ENCODE measurements at places on chromosomes 3 and 15.

DNA sequence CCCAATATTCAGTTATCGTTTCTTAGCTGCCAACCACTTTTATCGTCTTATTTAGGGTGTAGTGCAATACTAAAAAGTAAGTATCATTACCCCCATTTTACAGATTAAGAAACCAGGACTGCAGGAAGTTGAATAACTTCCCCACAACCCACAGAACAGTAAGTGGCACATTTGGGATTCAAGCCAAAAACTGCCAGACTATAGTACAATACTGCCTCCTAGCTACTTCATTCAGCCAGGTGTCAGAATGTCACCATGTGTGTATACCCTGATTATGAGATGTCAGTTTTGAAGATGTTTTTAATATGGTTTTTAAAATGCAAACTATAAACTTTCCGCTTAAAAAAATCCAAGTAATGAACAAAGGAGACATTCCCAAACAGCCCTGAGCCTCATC, 74.2 kb upstream of the PROK2 start:
- DNase-seq = no peak

- DNase-seq = peak; percentile 100
These were observed 17.3 kb upstream of the HRH1 start for GRCh38 chr3:11136830-11137626.

- no peak for DNase-seq
These were observed 361.9 kb upstream of the CFAP20DC start for GRCh38 chr3:59411694-59412093.

- DNase-seq = no peak
These were observed 210.0 kb upstream of the PPP2R3A start for GRCh38 chr3:135755330-135756105.

DNA sequence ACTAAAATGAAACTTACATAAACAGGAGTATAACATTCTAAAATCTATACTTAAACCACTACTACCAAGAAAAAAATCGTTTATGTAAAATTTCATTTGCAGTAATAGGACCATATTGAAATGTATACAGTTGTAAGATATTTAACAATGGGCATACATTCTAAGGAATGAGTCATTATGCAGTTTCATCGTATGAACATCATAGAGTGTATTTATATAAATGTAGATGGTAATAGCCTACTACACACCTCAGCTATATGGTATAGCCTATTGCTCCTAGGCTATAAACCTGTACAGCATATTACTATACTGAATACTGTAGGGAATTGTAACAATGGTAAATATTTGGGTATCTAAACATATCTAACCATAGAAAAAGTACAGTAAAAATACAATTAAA, 79.5 kb downstream of the DPH6 start:
- no peak for DNase-seq

GRCh38 chr3:64300790-64301423, 75.6 kb upstream of the PRICKLE2 start:
- peak; percentile 87 for DNase-seq

DNA sequence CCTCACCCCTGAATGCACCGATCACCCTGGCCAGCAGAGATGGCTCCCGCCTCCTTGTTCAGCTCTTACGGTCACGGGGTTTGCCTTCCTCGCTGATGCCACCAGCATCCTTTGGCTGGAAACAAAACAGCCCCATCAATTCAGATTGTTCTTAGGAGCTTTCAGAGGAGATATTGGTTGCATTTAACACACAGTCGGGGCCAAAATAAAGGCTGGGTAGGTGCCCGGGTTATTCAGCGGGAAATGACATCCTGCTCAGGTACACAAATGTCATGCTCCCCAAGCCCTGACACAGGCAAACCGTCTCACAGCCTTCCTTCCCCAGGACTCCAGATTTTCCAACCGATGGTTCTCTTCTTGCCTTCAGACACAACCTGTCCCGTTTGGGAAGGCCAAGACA, 62.4 kb upstream of the MEF2A start:
- no peak for DNase-seq

GRCh38 chr15:62512904-62513303, 347.8 kb upstream of the C2CD4B start:
- DNase-seq = no peak

- no peak for DNase-seq
These were observed 65.6 kb downstream of the SLCO3A1 start for GRCh38 chr15:91919014-91919534.

GRCh38 chr15:25403771-25404170, 35.1 kb downstream of the UBE3A start:
- no peak for DNase-seq

DNA sequence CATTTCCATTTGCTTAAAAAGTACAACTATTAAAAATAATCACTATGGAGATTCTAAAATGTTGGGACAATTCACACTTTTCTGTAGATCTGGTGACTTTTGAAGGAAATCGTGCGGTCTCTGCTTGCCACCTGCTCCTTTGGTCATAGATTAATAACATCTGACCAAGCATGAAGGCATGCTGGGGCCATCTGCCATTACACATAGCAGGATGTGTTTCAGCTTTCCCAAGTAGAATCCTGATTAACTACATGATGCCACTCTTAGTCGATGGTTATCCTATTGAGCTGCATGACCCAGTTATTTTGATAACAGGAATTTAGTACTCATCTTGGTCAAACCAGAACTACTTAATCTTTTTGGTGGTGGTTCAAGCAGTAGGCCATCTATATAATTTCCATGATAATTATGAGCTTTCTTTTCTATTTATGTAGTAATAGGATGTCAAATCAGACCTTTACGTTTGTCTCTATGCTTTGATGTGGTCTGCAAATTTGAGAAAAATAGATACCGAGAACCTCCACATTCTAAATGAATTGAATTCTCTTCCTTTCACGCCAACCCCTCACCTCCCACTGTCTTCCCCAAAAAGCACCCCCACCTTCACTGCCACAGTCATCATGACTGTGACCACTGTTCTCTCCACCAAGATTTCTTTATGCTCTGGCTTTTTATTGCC, 158.1 kb downstream of the DIPK2A start:
- DNase-seq = no peak

- DNase-seq = peak; percentile 48
These were observed 187.2 kb downstream of the SHQ1 start for GRCh38 chr3:72661115-72661457.

GRCh38 chr15:67865766-67866165, 25.9 kb upstream of the RNU6-1 start:
- DNase-seq = no peak

DNA sequence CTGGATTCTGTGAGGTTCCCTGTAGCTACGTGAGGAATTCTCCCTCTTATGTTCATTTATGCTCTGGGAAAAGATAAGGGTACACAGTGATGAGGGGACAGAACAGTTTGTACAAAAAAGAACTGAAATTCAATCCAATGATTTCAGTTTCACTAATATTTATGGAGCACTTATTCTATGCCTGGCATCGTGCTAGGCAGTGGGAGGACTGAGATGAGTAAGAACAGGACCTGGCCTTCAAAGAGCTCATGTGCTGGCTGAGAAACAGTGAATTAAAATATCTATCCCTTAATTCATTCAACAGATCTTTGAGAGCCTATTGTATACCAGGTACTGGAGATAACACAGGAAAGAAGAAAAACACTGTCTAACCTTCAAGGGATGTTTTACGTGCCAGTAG, 22.2 kb downstream of the SSR3 start:
- DNase-seq = no peak

GRCh38 chr3:5431146-5431545, 243.6 kb downstream of the EDEM1 start:
- DNase-seq = no peak

DNA sequence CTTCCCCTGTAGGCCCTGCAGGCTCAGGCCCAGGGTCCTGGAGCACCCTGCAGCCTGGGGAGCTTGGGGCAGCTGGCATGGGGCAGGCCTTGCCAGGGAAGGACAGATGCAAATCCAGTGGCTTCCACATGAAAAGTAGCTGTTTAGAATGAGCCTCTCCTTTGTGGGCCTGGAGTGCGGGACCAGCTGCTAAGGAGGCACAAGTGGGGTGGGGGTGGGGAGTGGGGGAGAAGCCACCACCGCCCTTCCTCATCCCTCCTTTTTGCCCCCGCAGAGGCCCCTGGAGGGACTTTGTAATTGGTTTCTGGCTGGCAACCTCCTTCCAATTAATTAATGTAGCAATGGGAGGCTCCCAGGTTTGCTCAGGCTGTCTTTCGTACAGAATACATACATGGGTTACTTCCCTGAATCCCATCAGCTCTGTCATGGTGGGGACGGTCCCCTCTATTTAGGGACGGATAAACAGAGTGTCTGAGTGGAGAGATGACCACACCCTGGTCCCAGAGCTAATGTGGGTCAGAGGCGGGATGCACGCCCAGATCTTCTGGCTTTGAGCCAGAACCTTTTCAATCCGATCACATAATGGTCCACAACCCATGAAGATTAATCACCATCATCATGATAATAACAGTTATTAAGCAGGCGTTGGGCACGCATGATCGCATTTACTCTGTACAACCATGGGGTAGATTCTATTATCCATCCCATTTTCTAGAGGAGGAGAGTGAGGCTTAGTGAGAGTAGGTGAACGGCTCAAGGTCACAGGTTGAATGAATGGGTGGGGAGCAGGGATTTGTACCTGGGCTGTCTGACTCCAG, 6.2 kb downstream of the CORO2B start:
- no peak for DNase-seq

- DNase-seq = no peak
These were observed 290.4 kb upstream of the CTDSPL start for GRCh38 chr3:37571269-37571668.

DNA sequence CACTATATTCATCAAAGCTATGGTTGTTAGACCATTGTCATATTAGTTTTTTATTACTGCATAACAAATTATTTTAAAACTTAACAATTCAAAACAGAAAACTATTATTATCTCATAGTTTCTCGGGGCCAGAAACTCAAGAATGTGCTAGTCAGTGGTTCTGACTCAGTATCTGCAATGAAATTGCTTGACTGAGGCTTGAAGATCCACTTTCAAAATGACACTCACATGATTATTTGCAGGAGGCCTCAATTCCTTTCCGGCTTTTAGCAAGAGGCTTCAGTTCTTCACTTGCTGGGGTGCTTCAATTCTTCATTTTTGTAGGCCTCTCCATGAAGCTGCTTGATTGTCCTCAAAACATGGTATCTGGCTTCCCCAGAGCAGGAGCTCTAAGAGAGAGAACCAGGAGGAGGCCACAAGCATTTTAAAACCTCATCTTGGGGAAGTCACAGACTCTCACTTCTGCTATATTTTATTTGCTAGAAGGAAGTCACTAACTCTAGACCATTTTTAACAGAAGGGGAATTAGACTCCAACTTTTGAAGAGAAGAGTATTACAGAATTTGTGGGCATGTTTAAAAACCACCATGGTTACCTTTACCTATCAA, 383.7 kb downstream of the MFSD1 start:
- no peak for DNase-seq

DNA sequence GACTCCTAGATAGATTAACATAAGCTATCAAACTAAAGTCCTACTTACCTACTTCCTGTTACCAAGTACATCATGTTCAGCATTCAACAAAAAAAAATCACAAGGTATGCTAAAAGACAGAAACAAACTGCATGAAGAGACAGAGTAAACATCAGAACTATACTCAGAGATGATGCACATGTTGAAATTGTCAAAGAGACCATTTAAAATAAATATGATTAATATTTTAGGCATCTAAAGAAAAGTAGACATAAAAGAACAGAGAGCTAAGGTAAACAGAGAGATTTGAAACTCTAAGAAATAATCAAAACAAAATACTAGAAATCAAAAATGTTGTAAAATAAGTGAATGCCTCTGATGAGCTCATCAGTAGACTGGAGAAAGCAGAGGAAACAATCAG, 224.8 kb upstream of the STAC start:
- DNase-seq = no peak

DNA sequence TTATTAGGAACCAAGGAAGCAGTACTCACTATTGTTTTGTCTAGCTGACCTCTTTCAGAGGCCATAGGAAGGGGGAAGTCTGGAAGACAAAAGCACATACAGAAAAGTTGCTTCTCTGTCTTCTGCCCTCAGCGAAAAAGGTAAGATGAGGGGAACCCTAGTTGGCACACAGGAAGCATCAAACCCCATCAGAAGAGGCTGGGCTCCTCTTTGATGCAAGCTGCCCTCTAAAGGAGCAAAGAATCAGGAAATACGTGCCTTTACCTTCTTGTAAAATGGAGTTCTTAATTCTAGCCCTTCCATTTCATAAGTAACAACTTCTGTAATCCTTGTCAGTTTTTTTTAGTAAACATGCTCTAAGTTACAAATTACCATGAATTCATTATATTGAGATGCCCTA, 12.5 kb downstream of the SPINK8 start:
- DNase-seq = no peak

DNA sequence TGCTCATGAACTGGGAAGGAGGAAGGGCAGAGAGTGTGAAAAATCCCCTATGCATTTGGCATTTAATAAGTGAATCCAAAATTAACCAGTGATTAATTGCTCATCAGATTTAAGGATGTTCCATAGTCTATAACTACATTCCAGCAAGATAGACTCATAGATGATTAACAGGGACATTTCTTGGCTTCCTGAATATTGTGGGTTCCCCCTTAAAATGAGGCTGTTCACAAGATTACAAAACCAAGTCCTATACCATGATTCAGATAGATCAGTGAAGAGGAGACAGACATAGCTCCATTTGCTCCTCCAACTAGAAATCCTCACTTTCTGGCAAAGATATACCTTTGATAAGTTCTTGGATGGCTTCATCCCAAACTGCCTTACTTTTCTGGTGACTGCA, 15.4 kb downstream of the RASGRP1 start:
- DNase-seq = no peak

DNA sequence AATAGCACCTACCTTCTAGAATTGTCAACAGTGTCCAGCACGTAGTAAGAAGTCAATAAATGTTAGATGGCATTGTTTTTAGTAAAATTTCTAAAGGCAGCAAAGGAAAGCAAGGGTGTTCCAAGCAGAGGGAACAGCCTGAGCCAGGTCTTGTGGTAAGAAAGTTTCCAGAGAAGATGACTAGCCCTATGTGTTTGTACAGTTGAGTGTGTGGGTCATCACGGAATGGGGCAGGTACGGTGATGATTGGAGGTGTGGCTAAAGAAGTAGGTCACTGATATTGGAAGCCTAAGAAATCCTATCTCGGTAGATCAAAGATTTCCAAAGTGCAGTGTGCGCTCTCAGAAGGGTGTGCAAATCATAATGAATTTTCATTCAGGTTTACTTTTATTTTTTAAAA, 94.2 kb upstream of the BCL6 start:
- DNase-seq = no peak

GRCh38 chr15:64746356-64746755, 29.0 kb downstream of the RBPMS2 start:
- DNase-seq = no peak

DNA sequence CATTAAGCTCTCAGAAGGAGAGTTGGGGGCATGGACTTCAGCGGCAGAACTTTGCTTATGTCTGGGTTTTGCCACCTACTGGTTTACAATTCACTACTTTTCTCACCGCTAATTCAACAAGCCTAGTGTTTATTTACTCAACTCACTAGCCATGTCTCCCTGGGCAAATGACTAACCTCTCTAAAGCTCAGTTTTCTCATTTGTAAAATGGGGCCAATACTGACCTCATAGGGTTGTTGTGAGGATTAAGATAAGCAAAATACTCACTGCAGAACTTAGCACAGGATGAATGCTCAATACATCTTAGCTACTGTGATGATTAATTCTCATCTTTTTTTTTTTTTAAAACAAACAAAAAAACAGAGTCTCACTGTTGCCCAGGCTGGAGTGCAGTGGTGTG, 106.3 kb downstream of the CADPS start:
- no peak for DNase-seq

GRCh38 chr3:128585974-128586373, 64.6 kb downstream of the RPN1 start:
- no peak for DNase-seq

- DNase-seq = no peak
These were observed 17.0 kb upstream of the PCSK6 start for GRCh38 chr15:101506491-101506890.

GRCh38 chr15:37767841-37768455, 166.5 kb upstream of the TMCO5A start:
- DNase-seq = no peak
